Caudate nucleus (tissue), 63 donors: ENCODE measurements at places on chromosomes 12 and 14.

DNA sequence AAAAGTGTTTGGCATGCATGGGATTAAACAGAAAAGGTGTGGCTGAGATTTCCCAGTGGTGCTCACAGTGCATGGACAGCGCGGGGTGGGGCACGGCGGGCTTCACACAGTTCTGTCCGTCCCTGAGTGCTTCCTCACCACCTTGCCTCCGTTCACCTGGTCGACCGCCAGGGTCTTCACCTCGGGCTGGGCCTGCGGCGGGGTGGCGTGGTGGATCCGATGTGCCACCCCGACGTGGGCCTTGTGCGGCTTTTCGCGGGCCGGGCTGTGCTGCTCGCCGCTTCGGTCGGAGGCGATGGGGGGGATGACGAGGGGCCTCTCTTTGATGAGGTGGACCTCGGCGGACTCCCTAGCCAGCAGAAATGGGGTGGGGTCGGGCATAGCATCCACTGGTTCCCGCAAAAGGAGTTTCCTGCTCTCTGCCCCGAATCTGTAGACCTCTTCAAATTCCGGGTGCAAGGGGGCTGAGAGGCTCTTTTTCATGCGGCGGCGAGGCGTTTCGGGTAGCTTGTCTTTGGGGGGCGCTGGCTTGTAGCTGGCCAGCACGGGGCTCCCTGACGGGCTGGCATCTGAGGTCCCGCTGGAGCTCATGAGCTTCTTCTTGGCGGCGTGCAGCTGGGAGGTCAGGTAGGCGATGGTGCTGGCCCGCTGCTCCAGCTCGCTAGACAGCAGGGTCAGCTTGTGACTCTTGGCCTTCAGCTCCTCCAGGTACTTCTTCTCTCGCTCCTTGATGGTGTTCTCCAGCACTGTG is 35.5 kb downstream of the CCDC92 start:
- DNase-seq, result no peak

DNA sequence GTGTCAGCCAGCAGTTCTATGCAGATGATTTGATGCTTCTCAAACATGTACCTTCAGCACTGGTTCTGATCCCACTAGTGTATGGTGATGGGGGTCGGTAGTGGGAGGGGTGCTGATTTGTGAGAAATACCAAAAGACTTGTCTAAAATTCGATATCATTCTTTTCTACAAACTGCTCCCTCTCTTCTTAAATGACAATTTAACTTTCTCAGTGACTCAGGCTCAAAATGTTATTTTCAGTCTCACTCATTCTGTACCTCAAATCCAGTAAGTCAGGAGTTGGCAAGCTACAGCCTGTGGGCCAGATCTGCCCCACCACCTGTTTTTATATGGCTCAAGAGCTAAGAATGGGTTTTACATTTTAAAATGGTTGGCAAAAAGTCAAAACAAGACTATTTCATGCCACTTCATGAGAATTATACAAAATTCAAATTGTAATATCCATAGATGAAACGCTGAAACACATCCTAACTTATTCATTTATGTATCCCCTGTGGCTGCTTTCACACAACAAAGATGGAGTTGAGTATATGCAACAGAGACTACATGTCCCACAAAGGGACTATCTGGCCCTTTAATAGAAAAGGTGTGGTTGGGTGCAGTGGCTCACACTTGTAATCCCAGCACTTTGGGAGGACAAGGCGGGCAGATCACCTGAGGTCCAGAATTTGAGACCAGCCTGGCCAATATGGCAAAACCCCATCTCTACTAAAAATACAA is 6.6 kb upstream of the NOP2 start:
- DNase-seq, result no peak

DNA sequence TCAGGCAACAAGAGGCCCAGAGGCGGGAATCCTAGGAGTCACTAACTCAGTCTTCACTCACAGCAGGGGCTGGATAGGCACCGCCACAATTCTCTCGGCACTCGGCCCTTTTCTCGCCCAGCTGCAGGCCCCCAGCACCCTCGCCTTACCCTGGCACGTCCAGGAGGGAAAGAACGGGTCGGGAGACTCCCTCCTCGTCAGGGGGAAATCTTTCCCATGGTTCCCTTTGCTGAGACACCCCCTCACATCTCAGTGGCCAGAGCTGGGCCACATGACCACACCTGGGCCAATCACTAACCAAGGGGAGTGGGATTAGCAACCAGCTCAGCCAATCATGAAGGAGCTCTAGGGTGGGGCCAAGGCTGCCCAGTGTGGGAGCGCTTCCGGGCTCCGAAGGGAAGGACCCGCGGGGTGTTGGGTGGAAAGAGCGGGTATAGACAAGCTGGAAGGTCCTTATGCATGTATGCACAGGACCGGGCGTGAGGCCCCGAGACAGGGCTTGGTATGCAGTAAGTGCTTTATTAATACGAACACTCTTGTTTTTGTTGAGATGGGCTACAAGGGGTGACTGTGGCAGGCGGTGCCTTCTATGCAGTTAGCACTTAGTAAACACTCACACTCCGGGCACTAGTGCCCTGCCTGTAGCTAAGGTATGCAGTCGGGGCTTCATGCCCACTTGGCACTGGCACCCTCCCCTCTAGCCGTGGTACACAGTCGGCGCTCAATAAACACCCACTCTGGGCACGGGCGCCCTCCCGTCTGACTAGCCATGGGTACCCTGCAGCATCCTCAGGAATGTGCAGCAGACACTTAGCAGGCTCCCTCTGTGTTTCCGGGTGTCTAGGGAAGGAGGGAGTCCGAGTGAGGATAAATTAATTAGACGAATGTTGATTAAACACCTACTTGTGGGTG is 40.3 kb downstream of the ADGRD1 start:
- no peak for DNase-seq

DNA sequence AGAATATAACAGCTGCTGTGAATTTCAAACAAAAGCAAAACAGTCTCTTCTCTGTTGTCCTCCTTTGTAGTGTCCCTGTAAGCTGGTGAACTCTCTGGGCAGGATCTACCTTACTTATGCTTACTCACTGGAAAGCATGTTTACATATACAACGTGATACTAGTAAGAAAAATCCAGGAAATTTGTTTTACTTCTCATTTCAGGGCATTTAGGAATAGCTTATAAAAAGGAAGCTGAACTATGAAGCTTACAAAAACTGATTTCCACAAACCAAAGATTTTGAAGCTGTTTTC is 311.0 kb downstream of the NOVA1 start:
- no peak for DNase-seq

- no peak for DNase-seq
Measured at GRCh38 chr12:119681728-119682638, 14.1 kb downstream of the PRKAB1 start.

DNA sequence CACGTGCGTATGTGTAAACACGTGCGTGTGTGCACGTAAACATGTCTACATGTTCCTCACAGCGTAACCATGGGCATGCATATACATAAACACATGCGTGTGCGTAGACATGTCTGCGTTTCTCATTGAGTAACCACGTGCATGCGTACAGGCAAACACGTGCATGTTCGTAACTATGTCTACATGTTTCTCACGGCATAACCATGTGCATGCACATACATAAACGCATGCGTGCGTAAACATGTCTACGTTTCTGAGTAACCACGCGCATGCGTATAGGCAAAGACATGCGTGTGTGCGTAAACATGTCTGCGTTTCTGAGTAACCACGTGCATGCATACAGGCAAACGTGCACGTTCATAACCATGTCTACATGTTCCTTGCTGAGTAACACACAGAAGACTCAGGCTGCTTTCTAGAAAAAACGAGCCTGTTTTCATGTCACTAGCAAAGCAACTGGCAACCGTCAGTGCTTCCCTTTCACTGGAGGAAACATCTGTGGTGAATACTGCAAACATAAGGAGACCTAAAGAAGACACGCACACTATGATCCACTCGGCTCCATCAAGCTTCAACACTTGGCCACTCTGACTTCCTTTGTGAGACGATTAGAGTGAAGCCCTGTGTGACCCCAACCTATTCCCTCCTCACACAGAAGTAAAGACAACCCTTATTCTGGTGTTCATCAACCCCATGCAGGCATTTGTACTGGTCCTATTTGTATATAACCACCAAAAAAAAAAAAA is 28.8 kb downstream of the POLE start:
- no peak for DNase-seq
